ENCODE measurements at places on chromosomes 2 and 18. TPM values are rescaled to one million over a fixed set of nuclear protein-coding genes. Genes with fewer than 3 reads are reported as not detected.

Gene FBXO15
- 0.19 TPM for total RNA-seq

Gene COL4A4
- total RNA-seq = 0.45 TPM

Gene IL1B
- 7.0 TPM for total RNA-seq

Gene MOCOS
- 4.4 TPM for total RNA-seq

GRCh38 chr2:187415449-187415848, 32.6 kb downstream of the CALCRL start:
- DNase-seq = no peak

GRCh38 chr18:38305961-38306360, 740.4 kb upstream of the CELF4 start:
- DNase-seq = no peak

GRCh38 chr2:100632759-100633158, 70.0 kb downstream of the PDCL3 start:
- no peak for DNase-seq

GRCh38 chr2:146598791-146599190, 1246.0 kb upstream of the ACVR2A start:
- no peak for DNase-seq
